ENCODE measurements at places on chromosomes 6 and 20.

DNA sequence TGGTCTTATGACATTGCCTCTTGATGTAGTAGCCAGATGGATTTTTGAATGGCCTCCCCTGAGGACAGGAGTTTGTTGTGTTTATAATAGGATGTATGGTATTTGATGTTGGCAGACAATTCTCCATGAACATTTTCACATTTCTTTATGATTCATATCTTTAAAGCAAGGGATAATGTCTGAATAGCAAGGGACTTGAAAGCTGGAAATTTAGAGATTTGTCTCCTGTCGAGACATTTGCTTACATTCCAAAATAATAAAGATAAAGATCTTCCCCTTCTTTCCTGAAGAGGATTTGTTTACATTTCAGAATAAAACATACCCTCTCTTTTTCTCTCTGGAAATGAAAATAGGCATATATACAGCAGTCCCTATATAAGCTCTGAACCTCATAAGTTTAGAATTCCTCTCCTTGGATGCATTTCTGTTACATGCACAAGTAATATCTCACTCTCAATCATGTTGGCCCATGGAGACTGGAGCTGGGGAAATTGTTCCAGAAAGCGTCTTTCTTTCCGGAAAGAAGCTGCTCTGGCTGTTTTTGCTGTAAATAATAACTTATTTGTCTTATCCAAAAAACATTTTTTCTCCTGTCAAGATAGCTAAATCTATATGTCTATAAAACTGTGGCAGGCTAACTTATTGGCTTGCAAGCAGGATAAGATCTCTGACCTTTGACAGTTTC is 42.5 kb upstream of the ASCC3 start:
- no peak for DNase-seq

- DNase-seq, result no peak
Measured at GRCh38 chr6:94130478-94130877, 711.1 kb upstream of the EPHA7 start.

GRCh38 chr6:30814146-30815040 is 69.9 kb upstream of the DDR1 start:
- DNase-seq, result no peak

GRCh38 chr6:134165561-134166201 is 113.3 kb upstream of the SLC2A12 start:
- DNase-seq, result no peak

- DNase-seq, result no peak
Measured at GRCh38 chr6:34645627-34646026, 50.9 kb downstream of the ILRUN start.

DNA sequence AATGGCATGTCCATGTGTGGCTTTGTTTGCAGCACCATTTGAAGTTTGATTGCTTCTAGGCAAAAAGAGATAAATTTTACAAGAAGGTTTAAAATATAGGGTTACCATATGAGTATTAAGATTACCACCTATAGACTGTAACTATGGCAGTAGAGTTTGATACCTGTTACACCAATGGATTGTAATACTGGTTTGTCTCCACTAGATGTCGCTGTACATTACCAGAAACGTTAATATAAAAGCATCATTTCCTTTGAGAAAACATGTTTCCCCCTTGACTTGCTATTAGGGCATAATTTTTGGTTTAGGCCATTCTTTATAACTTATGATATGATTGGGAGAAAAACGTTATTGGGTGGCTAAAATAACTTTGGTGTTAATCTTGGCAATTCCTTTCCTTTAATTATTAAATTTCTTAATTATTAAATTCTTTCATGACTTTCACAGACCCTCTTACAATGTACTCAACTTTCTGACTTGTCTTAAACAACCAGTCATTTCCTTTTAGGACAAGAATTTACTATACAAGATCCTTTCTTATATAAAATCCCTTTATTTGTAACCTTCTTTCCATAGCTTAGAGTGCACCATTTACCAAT is 42.8 kb downstream of the HLA-DPB1 start:
- no peak for DNase-seq

GRCh38 chr20:47338131-47338628 is 18.3 kb downstream of the ZMYND8 start:
- no peak for DNase-seq

- DNase-seq, result no peak
Measured at GRCh38 chr6:20197251-20197650, 15.0 kb downstream of the MBOAT1 start.

GRCh38 chr6:98633886-98634285 is 200.5 kb upstream of the POU3F2 start:
- DNase-seq, result no peak

GRCh38 chr20:3119044-3119443 is 34.5 kb upstream of the AVP start:
- DNase-seq, result no peak

DNA sequence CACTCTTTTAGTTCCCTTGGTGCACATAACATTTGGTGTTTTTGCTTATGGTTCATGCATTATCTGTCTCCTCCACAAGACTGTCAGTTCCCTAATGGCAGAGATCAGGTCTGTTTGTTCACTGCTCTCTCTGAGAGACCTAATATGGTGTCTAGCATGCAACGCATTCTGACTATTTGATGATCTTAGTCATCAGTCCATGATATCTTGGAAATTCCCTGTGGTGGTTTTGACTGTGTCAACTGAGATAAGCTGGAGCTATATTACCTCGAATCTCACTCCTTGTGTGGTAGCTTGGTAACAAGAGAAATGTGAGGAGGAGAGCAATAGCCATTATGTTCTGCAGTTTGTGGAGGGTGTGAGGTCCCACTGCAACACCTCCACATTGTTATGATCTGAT is 229.8 kb downstream of the FRK start:
- no peak for DNase-seq

DNA sequence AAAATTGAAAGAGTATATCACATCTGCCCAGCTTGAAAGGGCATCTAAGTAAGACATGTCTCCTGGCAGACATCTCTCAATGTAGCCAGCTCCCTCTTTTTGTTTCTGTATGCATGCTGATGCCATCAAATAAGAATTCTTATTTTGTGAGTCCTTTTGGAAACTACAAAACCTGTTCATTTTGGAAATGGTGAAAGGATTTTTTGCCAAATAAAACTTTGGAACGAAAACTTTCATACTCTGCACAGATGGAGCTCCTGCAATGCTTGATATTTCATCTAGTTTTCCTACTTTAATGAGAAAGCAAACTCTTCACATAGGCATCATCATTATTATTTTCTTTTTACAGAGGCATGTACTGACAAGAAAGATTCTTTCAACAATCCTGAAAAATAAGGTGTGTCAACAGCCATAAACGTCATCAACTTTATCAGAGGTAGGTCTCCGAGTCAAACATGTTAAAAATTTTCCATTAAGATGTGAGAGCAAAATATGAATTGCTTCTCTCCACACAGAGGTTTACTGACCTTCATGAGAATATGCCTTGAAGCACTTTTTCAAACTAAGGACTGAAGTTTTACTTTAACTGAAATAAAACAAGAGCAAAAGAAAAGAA is 26.2 kb upstream of the CMTR1 start:
- DNase-seq, result no peak

DNA sequence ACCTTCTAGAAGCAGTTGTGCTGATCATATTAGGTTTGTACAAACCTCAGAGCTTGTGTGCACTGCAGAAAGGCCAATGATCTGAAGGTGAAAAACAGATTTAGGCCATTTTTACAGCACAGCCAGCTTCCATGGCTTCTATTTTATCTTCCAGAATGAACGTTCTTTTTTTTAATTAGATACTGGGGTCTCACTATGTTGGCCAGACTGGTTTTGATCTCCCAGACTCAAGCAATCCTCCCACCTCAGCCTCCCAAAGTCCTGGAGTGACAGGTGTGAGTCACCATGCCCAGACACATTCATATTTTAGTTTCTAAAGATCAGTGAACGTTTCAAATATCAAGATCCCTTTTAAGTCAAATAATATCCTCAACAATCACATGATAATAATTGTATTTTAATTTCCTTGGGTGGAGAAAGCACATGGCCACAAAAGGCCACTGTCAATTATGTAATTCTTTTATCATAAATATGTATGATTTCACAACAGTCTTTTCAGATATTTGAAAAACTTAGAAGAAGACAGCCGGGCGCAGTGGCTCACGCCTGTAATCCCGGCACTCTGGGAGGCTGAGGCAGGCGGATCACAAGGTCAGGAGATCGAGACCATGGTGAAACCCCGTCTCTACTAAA is 326.7 kb upstream of the JARID2 start:
- DNase-seq, result no peak

DNA sequence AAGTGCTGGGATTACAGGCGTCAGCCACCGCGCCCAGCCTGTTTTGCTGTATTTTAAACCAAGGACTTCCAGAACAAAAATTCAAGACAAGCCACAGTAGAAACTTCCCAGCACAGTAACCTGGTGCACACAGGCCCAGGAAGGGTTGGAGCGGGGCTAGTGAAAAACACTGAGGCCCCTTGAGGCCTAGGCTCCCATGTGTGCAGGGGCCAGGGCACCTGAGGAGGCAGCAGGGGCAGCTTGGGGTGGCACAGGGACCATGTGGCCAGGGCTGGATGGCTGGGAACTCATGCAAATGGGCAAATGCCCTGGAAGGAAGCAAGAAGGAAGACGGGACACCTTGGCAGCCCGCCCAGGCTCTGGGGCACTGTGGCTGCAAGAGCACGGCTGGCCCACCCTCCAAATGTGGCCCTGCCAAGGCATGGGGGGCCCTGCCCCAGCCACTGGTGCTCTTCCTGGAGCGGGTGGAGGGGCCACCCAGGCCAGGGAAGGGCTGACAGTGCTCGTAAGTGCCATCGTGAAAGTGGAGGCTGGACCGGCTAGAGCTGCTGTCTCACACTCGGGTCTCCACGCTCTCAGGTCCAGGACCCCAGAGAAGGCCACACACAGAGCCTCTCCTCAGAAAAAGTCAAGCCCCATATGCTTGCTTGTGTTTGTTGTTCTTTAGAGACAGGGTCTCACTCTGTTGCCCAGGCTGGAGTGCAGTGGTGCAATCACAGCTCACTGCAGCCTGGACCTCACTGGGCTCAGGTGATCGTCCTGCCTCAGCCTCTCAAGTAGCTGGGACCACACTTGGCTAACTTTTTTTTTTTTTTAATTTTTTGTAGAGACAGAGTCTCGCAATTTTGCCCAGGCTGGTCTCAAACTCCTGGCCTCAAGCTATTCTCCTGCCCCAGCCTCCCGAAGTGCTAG is 10.3 kb downstream of the SLC2A4RG start:
- DNase-seq, result no peak

DNA sequence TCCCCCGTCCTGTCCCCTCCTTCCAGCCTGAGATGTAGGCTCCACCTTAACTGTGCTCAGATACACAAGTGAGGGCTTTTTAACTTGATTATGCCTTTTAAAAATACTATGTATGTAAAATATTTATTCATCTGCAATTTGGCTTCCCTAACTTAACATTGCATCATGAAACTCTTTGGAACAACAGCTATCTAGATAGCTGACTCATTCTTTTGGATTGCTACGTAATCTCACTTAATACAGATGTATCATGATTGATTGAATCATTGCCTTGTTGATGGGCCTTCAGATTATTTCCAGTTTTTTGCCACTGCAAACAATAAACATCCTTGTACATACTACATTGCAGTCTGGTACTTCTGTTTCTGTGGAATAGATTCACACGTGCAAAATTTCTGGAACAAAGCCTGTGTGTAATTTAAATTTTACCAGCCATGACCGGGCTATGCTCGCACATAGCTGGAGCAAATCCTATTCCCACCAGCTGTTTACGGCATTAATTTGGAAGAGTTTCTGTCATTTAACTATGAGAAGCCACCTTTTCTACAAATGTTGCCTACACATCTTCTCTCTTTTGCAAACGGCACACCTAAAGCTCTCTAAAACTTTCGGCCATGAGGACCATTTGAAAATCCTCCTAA is 6.5 kb downstream of the PRND start:
- DNase-seq, result no peak

DNA sequence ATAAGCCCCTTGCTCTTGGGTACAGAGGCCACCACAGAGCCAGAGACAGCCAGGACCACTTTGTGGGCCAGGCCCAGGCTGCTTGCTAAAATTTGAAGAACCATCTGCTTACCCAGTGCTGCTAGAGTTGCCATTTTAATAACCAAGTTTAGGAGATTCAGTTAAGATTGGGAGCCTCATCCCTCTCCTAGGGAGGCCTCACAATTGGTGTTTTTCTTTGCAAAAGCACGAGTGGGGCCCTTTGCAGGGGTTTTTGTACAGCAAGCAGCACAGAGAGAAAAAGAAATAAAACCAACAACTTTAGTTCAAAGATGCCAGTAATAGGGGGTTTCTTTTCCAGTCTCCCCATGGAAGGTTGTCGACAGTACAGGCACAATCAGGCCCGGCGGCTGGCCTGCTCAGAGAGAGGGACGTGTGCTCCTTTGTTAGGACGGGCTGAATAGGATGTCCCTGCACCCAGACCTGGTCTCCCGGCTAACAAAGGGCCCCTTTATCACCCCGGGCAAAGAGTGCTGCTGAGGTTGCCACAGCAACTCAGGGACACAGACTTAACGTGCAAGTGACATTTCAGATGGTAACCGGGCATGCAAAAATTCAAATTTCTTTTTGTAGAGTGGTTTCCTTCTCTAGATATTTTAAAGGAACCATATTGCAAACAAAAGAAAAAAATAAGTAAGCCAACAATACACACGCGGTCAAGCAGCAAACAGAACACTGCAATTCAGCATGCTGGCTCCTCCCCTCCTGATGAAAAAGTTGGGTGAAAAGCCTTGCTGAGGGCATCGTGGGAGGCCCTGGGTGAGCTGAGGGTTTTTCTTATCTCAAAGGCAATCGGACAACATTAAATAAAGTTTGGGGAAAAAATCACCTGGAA is 10.5 kb upstream of the TOX2 start:
- no peak for DNase-seq

DNA sequence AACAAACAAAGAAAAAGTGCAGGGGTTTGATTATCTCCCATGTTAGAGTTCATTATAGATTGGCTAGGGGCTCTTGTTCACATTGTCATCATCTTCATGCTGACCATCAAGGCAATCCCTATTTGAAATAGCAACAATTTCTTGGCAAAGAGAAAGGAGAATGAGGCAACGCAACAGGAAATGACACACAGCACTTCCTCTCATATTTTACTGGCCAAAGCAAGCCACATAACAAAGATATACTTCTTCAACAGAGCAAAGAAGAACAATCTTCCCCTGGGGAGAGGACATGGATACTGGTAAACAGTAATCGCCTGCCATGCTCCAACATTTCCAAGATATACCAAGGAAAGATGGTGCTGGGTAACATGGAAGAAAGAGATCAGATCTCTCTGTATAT is 29.8 kb downstream of the EPM2A start:
- DNase-seq, result no peak

- no peak for DNase-seq
Measured at GRCh38 chr20:36098364-36098763, 56.2 kb upstream of the EPB41L1 start.

- no peak for DNase-seq
Measured at GRCh38 chr20:4546786-4547185, 174.9 kb upstream of the PRND start.

GRCh38 chr6:31332637-31333602 is 24.1 kb downstream of the HLA-B start:
- no peak for DNase-seq

GRCh38 chr6:112979830-112980229 is 632.7 kb downstream of the RFPL4B start:
- DNase-seq, result no peak

DNA sequence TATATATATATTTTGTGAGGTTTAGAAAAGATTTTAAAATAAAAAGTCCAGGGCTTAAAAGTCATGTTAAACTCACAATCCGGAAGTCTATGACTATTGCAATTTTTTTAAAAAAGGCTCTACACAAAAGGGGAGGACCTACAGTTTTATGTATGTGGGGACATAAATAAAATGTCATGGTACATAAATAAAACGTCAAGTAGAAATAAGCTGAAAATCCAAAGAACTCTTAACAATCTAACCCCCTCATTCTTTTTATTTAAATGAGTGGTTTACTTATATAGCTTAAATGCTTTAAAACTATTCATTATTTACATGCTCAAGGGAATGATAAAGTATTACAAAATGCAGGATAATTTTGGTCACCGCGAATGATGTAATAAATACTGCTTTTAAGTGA is 36.2 kb downstream of the STX7 start:
- no peak for DNase-seq
